ENCODE measurements at places on chromosomes 7 and 10. TPM values are rescaled to one million over a fixed set of nuclear protein-coding genes. Genes with fewer than 3 reads are reported as not detected.

GRCh38 chr7:114334989-114335388, 79.6 kb upstream of the FOXP2 start:
- no peak for DNase-seq

- no peak for DNase-seq
Observed at GRCh38 chr10:124101351-124101750, 8.0 kb upstream of the CHST15 start.

DNA sequence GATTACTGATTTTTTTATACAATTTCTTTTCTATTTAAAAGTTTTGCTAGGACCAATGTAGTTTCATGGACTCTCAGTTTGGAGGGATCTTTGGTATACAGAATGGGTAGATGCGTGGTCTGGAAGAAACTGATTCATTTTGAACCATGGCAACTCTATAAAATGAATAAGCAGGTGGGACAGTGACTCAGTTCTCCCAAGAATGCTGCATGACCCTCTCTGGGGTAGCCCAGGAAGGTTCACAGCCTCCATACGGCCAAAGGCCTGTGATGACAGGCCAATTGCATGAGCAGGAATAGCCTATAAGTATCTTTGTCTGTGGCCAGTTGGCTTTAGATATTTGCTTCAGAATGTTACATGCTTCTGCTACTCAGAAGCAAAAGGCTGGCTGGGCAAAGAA, 113.3 kb upstream of the RSU1 start:
- DNase-seq, result no peak

- DNase-seq, result no peak
Observed at GRCh38 chr10:121900443-121901174, 27.2 kb downstream of the ATE1 start.

DNA sequence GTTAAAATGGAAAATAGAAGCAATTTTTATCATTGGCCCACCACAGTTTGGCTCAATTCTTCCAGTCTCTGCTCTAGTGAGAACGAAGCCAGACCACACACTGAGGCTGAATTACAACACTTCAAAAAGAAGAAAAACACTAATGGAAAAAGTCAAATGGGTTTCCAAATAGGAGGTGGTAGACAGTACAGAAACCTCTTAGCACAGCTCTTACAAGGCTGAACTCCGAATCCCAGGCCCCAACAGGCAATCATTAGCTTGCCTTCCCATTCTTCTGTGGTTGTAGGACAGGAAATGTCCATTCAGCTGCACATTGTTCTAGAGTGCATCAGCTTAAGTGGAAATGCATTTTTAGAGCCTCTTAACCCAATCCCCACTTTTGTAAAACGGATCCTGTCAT, 115.1 kb upstream of the MEOX2 start:
- no peak for DNase-seq

- DNase-seq, result no peak
Observed at GRCh38 chr10:112732277-112732921, 217.6 kb upstream of the TCF7L2 start.

GRCh38 chr10:127115100-127115499, 81.3 kb downstream of the INSYN2A start:
- DNase-seq, result no peak

DNA sequence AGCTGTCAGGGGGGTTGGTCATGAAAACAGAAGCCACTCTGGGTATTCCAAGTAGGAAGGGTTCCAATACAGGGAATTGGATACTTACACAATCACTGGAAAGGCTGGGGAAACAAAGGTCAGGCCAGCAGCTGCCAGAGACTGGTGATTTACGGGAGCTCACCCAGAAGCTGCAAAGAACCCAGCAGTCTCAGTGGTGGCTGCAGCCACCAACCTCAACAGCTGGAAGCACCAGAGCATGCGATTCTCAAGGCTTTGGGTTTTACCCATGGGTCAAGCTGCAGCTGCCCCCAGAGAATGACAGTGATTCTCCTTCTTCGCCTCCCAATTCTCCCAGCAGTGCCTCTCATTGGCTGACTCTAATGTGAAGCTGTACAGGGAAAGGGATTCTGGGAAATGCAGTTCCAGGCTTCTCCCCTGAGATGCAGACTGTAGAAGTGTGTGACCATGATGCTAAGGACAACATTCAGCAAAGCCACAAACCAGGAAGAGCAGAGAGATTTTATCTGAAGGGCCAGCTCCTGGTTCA, 107.2 kb upstream of the TCF7L2 start:
- DNase-seq, result no peak

The CYTH3 gene
- total RNA-seq, result 27.2 TPM

The SLC25A40 gene
- total RNA-seq, result 26.6 TPM

The CD36 gene
- total RNA-seq, result 421 TPM

The METTL27 gene
- total RNA-seq, result not detected
